ENCODE measurements at places on chromosomes 3 and 15.

DNA sequence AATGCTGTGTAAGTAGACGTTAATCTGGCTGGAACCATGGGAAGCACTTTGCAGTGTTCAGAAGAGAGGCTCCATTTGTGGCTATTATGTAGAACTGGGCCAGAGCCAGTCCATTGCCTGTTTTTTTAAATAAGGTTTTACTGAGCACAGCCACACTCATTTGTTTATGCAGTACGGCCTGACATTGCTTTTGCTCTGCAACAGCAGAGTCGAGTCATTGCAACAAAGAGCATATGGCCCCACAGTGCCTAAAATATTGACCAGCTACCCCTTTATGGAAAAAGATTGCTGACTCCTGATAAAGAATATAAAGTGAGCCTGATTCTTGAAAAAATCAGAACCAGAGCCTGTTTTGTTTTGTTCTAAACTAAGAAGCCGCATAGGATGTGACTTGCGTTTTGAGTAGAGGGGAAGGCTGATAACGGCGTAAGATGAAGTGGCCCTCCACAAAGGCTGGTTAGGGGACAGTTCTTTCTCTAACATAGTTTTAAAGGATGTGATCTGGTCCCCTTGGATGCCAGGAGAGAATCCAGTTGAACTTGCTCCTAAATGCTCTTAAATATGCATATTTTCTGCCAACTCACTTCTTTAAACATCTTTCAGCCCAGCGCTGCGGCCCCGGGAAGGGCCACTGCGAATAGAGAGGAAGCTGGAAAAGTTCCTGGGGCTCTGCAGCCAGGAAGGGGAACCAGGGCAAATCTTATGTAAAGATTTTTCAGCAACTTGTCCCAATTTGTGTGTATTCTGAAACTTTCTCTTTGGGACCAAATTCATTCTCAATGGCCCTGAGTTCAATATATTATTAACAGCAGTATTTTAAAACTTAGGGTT is 64.5 kb downstream of the GLDN start:
- no peak for DNase-seq

- DNase-seq = no peak
Measured at GRCh38 chr3:113501597-113501996, 13.4 kb downstream of the SPICE1 start.

DNA sequence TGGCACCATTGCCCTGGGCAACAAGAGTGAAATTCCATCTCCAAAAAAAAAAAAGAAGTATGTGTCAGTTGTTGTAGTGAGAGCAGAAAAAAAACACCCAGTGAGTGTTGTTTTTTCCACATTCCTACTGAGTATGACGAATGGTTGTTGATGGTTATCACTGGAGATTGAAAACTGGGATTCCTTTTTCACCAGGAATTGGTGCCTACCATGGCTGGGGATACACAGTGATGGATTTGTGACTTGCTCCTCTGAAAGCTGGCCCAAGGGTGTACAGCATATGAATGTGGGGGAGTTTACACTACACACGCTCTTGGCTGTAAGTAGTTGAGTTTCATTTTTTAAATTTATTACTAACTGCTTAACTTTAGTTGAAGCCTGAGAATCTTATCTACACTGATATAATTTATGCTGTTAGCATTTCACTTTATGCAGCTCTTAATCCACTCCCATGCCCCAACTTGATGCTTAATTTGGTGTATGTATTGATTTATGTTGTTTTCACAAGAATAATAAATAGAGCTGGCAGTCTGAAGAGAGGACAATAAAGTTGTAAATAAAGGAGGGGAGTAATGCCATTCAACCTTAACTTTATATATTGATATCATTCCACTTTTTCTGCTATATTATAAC is 56.0 kb upstream of the MME start:
- DNase-seq = no peak

DNA sequence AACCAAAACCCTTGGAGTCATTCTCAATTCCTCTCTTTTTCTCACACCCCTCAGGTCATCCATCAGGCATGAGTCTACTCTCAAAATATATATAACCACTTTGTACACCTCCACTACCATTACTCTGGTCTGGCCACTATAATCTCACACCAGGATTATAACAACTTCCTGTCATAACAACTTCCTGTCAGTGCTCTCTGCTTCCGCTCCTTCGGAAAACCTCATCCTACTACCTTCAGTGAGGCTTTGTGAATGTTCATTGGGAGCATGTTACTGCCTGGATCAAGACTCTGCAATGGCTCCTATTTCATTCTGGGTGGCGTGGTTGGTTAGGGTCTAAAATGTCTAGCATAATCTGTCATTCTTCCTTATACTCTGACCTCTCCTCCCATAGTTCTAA is 447.4 kb downstream of the MAGI1 start:
- no peak for DNase-seq

GRCh38 chr3:97691354-97691753 is 73.2 kb upstream of the ARL6 start:
- no peak for DNase-seq

DNA sequence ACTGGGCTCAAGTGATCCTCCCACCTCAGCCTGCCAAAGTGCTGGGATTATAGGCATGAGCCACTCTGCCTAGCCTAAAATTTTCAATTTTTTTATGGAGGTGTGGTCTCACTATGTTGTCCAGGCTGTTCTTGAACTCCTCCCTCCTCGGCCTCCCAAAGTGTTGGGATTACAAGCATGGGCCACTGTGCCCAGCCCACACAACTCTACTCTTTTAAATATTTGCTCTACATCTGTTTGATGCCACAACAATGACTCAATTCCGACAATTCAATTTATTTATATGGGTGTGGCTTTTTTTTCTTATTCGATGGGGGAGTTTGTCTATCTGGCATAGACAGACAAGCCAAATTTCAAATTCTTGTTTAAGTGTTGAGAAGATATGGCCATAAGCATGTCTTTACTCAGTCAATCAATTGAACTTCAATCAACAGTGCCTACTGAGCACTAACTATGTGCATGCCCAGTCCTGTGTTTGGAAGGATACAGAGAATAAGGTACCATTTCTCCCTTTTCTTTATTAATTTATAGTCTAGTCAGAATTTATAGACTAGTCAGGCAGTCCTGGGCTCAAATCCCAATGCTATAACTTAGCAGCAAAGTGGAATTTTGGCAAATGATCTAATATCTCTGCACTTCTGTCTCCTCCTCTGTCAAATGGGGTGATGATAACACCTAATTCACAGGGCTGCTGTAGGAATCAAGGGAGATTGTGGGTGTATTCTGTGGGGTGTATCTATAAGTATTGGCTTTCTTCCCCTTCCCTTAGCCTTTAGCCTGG is 54.6 kb upstream of the PIAS1 start:
- no peak for DNase-seq
